ENCODE measurements at places on chromosomes 7 and 10. TPM values are rescaled to one million over a fixed set of nuclear protein-coding genes. Genes with fewer than 3 reads are reported as not detected.
A peak's percentile ranks its signal among the peaks of the same experiment; 100 is the strongest.

DNA sequence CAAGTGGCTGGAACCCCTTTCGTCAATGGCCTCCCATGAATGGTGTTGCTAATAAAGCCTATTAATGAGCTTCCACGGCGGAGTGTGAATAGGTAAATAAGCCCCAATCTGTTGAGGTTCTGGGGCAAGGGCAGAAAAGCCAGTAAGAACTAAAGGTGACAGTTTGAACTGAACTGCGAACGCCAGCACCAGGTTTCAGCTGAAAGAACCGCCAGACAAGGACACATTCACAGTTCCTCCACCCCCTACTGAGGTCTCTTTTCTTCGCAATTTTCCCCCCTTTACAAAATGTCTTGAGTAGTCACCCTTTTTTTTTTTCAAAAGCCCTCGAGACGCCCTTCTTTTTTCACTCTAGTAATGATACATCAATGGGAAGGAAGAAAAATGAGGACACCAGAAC lies 2.4 kb upstream of the FGFR2 start:
- H3K4me3 ChIP-seq, result no peak overlapping the region
- H3K36me3 ChIP-seq, result peaks cover 2% of the 10 kb centered on the region
- peaks cover 44% of the 10 kb centered on the region for H3K27me3 ChIP-seq
- peaks cover 4% of the 10 kb centered on the region for H3K4me1 ChIP-seq
- no peak for DNase-seq
- no peak overlapping the region for H3K27ac ChIP-seq

DNA sequence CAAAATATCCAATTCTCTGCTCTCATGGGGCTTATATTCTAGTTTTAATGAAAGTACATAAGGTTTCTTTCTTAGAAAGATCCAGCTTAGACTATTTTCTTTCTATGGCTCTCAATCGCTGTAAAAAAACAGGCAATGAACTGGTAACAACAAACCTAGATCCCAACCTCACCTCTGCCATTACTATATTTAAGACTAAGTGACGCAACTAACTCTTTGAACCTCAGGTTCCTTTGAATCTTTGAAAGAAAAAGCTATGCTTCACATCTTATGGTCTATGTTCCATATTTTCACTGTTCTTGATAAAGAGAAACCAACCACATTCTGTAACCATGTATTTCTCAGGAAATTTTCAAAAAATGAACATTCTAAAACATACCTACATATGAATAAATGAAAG lies 88.5 kb downstream of the ELAPOR2 start:
- H3K4me3 ChIP-seq, result no peak overlapping the region
- H3K4me1 ChIP-seq, result no peaks in the 10 kb centered on the region
- no peaks in the 10 kb centered on the region for H3K36me3 ChIP-seq
- no peak overlapping the region for H3K27ac ChIP-seq
- DNase-seq, result no peak

GRCh38 chr10:29635711-29636144 lies 957 bp upstream of the SVIL start:
- H3K36me3 ChIP-seq, result peaks cover 10% of the 10 kb centered on the region
- no peaks in the 10 kb centered on the region for H3K27me3 ChIP-seq
- peak; percentile 21 for DNase-seq
- peak overlapping the region; percentile 68 for H3K27ac ChIP-seq
- peaks cover 36% of the 10 kb centered on the region for H3K4me1 ChIP-seq

DNA sequence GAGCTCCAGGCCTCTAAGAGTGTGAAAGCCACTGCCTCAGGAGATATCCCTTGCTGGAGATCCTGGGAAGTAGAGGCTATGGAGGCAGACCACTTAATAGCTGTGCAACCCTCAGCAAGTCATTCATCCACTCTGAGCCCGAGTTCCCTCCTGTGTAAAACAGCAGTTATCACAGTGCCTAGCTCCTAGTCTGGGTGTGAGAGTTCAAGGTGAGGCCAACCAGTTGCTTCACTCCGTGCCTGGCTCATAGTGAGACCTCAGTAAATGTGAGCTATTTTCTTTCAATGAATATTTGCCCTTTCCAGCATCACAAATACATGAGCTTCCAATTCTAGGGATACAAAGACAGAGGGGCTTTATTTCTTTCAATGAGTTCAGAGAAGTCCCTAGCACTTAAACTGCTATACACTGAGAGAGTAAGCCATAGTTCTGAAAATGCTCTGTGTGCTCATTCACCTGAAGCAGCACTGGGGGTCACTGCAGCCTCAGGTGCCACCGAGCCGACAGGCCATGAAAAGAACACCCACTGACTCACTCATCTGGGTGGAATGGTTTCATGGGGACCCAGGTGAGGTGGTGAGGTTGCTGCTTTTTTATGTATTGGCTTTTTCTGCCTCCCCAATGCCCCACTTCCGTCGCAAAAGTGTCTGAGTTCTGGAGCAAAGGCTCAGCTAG lies 259.8 kb downstream of the KCNMA1 start:
- no peaks in the 10 kb centered on the region for H3K4me1 ChIP-seq
- no peak overlapping the region for H3K27ac ChIP-seq
- peaks cover 16% of the 10 kb centered on the region for H3K27me3 ChIP-seq

GRCh38 chr10:17203416-17203815 lies 1.9 kb upstream of the TRDMT1 start:
- peaks cover 70% of the 10 kb centered on the region for H3K4me1 ChIP-seq
- H3K36me3 ChIP-seq, result peaks cover 6% of the 10 kb centered on the region
- DNase-seq, result no peak
- no peaks in the 10 kb centered on the region for H3K27me3 ChIP-seq
- no peak overlapping the region for H3K27ac ChIP-seq
- H3K4me3 ChIP-seq, result no peak overlapping the region

- no peak overlapping the region for H3K27ac ChIP-seq
- H3K27me3 ChIP-seq, result peaks cover 22% of the 10 kb centered on the region
- H3K4me1 ChIP-seq, result peaks cover 6% of the 10 kb centered on the region
- no peaks in the 10 kb centered on the region for H3K36me3 ChIP-seq
- DNase-seq, result no peak
- H3K4me3 ChIP-seq, result no peak overlapping the region
Observed at GRCh38 chr7:44307905-44308595, 17.3 kb downstream of the CAMK2B start.

DNA sequence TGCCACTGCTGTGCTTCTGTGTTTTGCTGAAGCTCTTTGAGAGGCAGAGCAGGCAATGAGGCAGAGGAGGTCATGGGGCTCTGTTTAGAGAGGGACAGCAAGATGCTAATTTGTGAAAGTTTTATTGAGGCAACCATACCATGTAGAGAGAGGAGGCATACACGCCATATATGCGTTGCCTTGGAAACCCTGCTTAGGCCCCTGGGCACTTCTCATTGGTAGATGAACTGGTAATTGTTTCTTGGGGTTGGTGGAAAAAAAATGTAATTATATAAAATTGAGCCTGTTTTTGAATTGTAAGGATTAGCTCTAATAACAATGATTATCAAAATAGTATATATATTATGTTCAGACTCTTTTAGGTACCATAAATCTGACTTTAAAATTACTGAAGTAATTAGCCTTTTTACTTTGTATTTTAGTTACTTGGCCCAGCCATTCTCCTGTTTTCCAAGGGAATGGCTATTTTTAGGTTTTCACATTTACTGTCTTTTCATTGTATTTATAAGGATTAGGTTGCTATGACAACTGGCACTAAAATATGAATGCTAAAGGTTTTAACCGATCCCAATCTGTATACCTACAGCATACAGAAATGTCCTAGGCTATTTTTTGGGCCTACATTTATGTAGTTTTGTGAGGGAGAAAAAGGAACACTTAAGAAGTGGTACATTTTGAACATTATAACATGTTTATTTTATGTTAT lies 52.4 kb downstream of the BZW2 start:
- H3K27ac ChIP-seq, result no peak overlapping the region
- H3K4me3 ChIP-seq, result no peak overlapping the region
- no peak for DNase-seq
- H3K4me1 ChIP-seq, result no peaks in the 10 kb centered on the region
- H3K27me3 ChIP-seq, result no peaks in the 10 kb centered on the region

GRCh38 chr10:50653758-50654157 lies 30.0 kb upstream of the SGMS1 start:
- H3K4me1 ChIP-seq, result peaks cover 16% of the 10 kb centered on the region
- no peak overlapping the region for H3K4me3 ChIP-seq
- no peaks in the 10 kb centered on the region for H3K36me3 ChIP-seq
- DNase-seq, result no peak
- H3K27ac ChIP-seq, result no peak overlapping the region

DNA sequence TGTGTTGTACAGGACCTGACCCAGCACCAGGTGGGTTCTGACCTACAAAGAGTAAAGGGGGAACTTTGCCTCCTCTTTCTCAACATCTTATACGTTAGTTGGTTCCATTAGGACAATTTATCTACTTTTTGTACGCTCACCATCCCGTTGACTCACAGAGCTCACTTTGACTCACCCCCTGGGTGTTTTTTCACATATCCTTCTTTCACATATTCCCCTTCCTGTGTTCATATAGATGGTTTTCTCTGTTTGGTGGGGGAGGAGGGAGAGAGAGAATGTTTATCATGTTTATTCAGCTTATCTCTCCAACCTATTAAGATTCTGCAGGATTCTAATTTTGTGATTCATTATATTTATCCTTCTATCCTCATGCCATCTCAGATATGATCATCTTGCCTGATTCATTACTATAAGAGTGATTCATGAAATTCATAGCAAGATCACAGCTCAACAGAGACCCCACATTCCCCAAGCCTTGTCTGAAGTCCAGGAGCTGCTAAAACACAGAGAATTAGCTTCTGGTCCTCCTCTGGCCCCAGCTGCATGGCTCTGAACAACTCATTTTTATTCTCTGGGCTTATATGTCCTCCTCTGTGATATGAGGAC lies 37.2 kb downstream of the PRSS2 start:
- peaks cover 31% of the 10 kb centered on the region for H3K36me3 ChIP-seq
- H3K4me3 ChIP-seq, result peak overlapping the region; percentile 73
- peaks cover 95% of the 10 kb centered on the region for H3K4me1 ChIP-seq
- H3K27ac ChIP-seq, result peak overlapping the region; percentile 100

DNA sequence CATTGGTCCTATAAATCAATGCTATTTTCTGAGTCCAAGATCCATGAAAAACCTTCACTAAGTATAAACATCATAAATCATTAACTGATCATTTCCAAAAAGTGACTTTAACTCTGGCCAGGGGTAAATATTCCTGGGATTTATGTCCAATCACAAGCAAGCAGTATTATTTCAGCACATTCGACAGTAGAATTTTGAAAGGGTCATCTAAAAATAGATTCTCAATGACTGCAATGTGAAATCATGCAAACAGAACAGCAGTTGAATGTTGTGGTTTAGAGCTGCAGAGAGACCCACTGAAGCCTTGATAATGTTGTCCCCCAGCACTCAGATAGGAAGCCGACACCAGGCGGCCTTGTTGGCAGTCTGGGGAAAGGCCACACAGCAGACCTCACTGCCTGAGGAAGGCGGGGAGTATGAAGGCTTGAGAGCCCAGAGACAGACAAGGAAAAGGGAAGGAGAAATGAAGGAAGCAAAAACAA lies 38.1 kb downstream of the FAM107B start:
- H3K4me3 ChIP-seq, result no peak overlapping the region
- no peak for DNase-seq

GRCh38 chr10:47031211-47031900 lies 120.1 kb downstream of the PTPN20 start:
- H3K36me3 ChIP-seq, result no peaks in the 10 kb centered on the region
- no peaks in the 10 kb centered on the region for H3K27me3 ChIP-seq
- H3K27ac ChIP-seq, result no peak overlapping the region
- no peak for DNase-seq
- no peaks in the 10 kb centered on the region for H3K4me1 ChIP-seq

- no peaks in the 10 kb centered on the region for H3K27me3 ChIP-seq
- no peak overlapping the region for H3K27ac ChIP-seq
- H3K4me3 ChIP-seq, result no peak overlapping the region
- peaks cover 16% of the 10 kb centered on the region for H3K36me3 ChIP-seq
Observed at GRCh38 chr10:12579954-12580858, 230.9 kb downstream of the CAMK1D start.

DNA sequence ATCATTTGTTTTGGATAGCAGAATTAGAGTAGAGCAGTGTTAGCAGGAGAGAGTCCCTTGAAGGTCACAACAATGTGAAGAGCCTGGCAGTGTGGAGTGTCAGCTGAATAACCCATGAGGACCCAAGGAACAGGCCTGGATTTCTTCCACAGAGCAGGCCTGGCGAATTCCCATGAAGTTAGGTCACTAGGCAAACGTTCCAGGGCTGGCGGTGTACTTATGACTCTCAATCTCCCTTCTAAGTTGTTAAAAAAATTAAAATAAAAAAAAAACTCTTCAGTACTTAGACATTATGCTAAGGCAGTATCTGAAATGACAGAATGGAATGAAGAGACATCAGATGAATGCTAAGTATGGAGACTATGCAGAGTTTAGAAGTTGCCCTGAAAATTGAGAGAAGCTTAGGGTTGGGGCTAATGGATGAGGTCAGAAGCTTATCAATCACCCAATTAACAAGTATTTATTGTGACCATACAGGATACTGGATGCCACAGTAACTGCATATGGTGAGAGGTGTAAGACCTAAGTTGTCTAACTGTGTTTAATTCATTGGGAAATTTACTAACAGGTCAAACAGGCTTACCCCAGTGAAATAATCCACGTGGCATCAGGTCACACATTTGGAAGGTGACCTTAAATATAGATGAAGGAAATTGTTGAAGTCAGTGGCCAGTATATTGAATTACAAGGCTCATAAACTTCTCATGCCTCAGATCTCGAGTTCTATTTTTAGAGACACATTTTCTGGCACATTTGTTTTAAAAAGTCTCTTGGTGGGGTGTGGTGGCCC lies 126.2 kb upstream of the NRP1 start:
- no peaks in the 10 kb centered on the region for H3K27me3 ChIP-seq
- H3K36me3 ChIP-seq, result no peaks in the 10 kb centered on the region
- H3K4me3 ChIP-seq, result no peak overlapping the region

- H3K4me1 ChIP-seq, result no peaks in the 10 kb centered on the region
- no peak overlapping the region for H3K27ac ChIP-seq
- DNase-seq, result no peak
Observed at GRCh38 chr7:157523766-157524421, 187.1 kb downstream of the DNAJB6 start.

AKR1C3 gene
- total RNA-seq, result 6.1 TPM

TMEM139 gene
- total RNA-seq, result 0.29 TPM

EXOSC1 gene
- total RNA-seq, result 45.5 TPM

PIK3CG gene
- 42.9 TPM for total RNA-seq

LYZL1 gene
- total RNA-seq, result not detected

GCK gene
- not detected for total RNA-seq

SPDYE11 gene
- not detected for total RNA-seq

ZNF485 gene
- total RNA-seq, result 4.2 TPM
